Lower lobe of right lung (tissue), 2 donors: ENCODE measurements at places on chromosomes 2 and 18. TPM values are rescaled to one million over a fixed set of nuclear protein-coding genes. Genes with fewer than 3 reads are reported as not detected.

The ACVR2A gene
- total RNA-seq: 18.2 TPM

The KCNIP3 gene
- 2.6 TPM for total RNA-seq

The SCG2 gene
- total RNA-seq: 0.71 TPM

The RFX8 gene
- total RNA-seq: not detected

DNA sequence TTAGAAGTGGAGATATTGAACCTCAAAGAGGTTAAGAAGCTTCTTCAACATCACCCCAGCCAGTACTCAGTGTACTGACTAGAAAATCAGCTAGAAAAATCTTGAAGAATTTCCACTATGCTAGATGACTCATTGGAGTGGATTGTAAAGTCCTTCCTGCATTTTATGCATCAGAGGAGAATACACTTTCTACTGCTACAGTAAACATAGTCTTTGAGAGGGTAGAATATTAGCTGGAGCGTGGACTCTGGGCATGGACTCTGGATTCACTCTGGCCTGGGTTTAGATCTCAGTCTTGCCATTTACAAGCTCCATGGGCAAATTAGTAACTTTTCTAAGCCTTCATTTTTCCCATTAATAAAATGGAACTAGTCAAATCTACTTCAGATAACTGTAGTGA, 215.9 kb downstream of the IRS1 start:
- DNase-seq: no peak
- no peak overlapping the region for H3K4me3 ChIP-seq
- H3K27ac ChIP-seq: no peak overlapping the region
- no peaks in the 10 kb centered on the region for H3K4me1 ChIP-seq

DNA sequence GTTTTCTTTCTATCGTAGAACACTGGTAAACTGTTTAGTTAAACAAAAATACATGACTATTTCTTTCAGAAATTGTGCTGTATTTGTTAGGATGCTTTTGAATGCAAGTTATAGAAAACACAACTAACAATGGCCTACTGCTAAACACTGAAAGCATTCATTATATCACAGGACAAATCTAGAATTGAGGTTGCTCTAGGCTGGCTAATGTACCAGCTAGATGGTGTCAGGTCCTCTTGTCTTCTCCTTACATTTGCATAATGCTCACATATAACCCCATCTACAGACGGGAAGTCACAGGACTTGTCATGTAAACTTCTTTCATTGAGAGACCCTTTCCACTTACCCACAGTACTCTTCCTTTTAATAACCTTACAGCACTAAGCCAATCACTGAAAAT, 586.8 kb downstream of the DSC3 start:
- H3K27ac ChIP-seq: no peak overlapping the region
- H3K4me1 ChIP-seq: no peaks in the 10 kb centered on the region
- no peak overlapping the region for H3K4me3 ChIP-seq
- no peaks in the 10 kb centered on the region for H3K36me3 ChIP-seq
- no peaks in the 10 kb centered on the region for H3K27me3 ChIP-seq

- no peak overlapping the region for H3K27ac ChIP-seq
- no peak for DNase-seq
- H3K27me3 ChIP-seq: no peaks in the 10 kb centered on the region
- peaks cover 18% of the 10 kb centered on the region for H3K36me3 ChIP-seq
- no peaks in the 10 kb centered on the region for H3K4me1 ChIP-seq
- no peak overlapping the region for H3K4me3 ChIP-seq
Observed at GRCh38 chr2:119943058-119943457, 69.8 kb upstream of the EPB41L5 start.
